ENCODE measurements at places on chromosomes 16 and 17.

DNA sequence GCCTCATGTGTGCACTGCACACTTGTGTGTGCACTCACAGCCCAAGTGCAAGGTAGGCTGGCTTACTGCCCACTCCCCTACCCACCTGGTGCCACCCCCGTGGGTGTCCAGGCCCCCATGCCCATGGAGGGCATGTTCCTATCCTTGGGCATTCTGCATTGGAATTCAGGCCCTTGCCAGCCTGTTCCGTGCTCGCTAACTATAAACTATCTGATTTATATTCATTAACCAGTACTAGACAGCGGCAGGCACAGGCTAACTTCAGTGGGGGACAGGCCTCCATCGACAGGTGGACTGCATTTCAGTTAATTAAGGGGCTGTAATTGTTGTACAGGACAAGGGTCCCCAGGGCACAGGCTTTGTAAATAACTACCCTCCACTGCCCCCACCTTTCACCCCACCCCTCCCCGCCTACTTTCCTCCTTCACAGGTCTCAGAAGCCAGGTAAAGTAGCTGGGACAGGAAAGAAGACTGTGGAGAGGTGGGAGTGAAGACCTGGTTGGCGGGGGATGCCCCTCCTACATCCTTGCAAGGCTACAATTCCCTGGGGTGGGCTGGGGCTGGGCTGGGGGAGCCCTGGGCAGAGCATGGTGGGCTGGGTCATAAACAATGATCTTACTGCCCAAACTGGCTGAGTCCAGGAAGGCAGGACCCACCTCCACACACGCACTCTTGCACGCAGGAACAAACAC, 119.0 kb upstream of the LHX1 start:
- no peak for DNase-seq

GRCh38 chr17:83180996-83181481, 101.6 kb downstream of the METRNL start:
- DNase-seq: no peak

- no peak for DNase-seq
Measured at GRCh38 chr16:67244387-67245185, 2.7 kb downstream of the FHOD1 start.

DNA sequence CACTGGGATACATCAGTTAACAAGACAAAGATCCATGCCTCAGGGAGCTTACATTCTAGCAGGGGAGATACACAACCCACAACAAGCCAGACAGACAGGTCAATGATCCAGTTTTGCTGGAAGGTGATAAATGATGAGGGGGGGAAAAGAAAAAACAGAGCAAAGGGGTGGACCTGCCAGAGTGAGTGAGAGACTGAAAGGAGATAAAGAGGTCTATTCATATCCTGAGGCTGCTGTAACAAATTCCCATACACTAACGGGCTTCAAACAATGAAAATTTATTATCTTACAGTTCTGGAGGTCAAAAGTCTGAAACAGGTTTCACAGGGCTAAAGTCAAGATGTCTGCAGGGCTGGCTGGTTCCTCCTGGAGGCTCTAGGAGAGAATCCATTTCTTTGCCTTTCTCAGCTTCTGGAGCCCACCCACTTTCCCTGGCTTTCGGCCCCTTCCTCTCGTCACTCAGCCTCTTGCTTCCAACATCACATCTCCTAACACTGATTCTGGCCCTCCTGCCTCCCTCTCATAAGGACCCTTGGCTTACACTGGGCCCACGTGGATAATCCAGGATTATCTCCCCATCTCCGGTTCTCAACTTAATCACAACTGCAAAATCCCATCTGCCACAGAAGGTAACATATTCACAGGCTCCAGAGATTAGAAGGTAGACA, 81.5 kb downstream of the GAS7 start:
- no peak for DNase-seq

DNA sequence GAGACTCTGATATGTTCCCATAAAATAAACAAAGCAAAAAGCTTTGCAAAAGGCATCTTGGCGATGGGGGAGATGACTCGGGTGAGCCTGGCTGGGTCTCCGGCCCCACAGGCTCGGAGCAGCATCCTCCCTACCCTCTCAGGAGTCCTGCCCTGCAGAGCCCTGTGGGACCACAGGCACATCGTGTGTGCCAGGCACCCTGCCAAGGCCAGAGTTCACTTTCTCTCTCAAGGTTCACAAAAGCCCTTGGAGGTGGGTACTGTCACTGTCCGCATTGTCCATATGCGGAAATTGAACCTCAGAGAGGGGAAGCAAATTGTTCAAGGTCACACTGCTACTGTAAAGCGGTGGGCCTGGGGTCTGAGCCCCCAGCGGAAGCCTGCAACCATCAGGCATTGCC, 48.5 kb downstream of the CRISPLD2 start:
- DNase-seq: no peak

GRCh38 chr17:39455919-39456318, 4.9 kb upstream of the MED1 start:
- no peak for DNase-seq

- no peak for DNase-seq
Measured at GRCh38 chr17:44687756-44688155, 1.8 kb downstream of the CCDC43 start.

GRCh38 chr16:51937771-51938170, 609.2 kb downstream of the TOX3 start:
- no peak for DNase-seq

DNA sequence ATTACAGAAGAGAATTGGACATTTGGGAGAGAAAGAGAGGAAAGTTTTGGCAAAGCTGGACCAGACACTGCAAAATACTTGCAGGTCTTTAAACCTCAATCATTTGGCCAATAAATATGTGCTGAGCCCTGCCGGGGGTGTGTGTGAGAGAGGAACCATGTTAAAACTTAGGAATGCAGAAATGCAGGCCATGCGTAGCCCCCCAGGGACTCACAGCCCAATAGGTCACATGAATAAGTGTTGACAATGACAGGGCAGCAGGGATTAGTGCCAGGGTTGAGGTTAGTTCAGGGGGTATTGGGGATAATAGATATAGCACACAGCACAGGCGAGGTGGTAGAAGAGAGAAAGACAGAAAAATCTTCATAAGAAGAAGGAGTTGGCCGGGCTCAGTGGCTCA, 113.3 kb upstream of the ADAMTS18 start:
- no peak for DNase-seq

DNA sequence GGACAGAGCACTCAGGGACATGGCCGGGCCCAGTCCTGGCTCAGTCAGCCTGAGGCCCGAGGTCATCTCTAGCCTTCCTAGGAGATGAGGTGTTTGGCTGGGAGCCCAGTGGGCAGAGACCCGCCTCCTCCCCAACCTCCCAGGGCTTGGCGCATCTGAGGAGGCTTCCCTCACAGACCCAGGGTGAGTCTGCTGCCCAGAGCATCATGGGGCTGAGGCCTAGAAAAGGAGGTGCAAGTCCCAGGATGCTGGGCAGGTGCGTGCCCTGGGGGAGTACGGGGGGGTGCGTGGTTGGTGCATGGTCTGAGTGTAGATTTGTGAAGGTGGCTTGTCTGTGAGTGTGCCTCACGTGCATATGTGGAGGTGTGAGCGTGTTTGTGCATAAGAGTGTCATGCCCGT, 4.7 kb downstream of the PDE6G start:
- no peak for DNase-seq

DNA sequence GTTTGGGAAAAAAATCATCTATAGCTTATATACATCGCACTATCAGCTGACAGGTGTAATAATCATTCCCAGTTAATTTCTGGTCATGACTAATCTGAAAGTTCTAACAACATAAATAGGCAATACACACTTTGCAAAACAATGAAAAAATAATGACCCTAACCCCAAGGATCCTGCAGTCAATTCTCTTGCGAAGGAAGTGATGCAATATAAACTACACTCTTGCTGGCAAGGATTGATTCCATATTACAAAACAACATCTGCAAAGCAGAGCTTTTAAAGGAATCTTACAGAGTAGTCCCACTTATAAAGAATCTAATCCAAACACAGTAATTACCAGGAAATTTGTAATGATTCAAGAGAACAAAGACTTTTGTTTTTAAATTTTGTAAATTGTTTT, 73.4 kb downstream of the MYO1D start:
- no peak for DNase-seq

- no peak for DNase-seq
Measured at GRCh38 chr17:40541060-40541872, 24.0 kb downstream of the CCR7 start.

DNA sequence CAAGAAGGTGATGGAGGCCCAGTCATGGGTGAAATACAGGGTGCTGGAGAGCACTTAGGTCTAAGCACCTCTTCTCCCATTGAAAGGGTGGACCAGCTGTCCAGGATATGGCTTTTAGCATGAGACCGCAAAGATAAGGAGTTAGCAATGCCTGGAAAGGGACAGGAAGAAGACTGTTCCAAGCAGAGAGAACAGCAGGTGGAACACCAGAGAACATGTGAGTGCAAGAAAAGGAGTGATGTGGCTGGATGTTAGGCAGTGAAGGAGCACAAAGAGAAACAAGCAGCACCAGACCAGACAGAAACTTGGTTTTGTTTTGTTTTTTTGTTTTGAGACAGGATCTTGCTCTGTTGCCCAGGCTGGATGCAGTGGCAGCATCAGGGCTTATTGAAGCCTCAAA, 45.4 kb upstream of the CCL1 start:
- DNase-seq: no peak

DNA sequence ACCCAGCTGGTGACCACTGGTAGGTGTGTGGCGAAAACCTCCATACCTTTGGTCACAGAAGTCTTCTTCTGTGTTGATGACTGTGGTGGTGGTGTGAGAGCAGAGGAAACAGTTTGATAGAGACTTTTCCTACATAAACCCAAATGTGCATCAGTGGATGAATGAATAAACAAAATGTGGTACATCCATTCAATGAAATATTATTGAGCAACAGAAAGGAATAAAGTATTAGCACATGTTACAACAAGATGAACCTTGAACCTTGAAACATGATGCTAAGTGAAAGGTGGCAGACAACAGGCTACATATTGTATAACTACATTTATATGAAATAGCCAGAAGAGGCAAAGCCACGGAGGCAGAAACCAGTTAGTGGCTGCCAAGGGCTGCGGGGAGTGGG, 15.2 kb downstream of the CDK5R1 start:
- DNase-seq: no peak

GRCh38 chr16:9775998-9776397, 406.2 kb downstream of the GRIN2A start:
- DNase-seq: no peak

DNA sequence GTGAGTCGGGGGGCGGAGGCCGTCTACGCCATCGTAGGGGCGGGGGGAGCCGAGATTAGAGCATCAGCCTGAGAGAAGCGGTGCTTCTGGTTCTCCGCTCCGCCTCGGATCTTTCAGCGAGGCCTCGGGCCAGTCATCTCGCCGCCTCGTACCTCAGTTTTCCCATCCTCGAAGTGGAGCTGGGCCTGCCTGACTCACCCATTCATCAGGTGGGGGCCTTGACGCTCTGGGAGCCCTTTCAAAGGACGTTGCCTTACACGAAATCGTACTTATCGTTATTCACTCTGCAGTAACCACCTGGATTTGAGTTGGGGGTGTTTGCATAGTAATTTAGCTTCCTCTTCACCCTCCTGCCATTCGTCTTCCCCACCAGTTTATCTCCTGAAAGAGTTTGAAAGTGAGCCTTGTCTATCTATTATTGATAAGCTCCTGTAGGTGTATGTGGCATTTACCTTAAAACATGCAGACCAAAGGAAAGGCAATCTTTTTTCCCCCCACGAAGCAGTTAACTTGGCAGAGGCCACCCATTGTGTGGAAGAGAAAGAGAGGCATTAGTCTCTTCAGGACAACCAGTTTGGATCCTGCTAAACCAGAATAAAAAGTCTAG, 674 bp downstream of the TAF15 start:
- DNase-seq: no peak

DNA sequence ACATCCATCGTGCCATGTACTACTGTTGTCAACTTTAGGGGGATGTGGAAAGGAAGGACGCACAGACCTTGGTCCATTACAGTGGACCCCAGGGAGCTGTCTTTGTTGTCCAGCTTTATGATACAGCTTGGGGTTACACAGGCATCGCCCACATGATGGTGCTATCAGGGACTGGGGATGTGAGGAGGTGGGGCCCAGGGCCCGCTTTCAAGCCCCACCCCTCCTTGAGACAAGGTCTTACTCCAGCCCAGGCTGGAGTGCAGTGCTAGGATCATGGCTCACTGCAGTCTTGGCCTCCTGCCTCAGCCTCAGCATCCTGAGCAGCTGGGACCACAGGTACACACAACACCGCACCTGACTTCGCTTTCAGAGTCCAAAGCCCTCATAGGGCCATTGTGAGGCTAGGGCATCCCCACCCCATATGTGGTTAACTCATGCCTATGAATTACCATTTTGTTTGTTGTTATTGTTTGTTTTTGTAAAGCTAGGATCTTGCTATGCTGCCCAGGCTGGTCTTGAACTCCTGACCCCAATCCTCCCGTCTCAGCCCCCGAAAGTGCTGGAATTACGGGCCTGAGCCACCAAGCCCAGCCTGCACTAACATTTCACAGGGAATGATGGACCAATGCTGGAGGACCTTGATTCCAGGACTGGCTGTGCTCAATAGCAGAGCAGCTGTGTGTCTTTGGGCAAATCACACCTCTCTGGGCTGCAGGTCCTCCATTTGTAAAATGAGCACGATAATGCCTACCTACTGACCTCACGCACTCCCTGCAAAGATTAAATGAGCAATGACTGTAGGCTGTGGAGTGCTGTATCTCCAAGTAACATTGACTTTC, 17.2 kb downstream of the ST3GAL2 start:
- DNase-seq: no peak

GRCh38 chr17:74771319-74771914, 4.7 kb downstream of the NAT9 start:
- DNase-seq: no peak

- no peak for DNase-seq
Measured at GRCh38 chr17:50887705-50888245, 21.6 kb upstream of the TOB1 start.

- no peak for DNase-seq
Measured at GRCh38 chr16:30380803-30381208, 1.6 kb downstream of the SEPTIN1 start.

GRCh38 chr16:58085584-58086251, 43.5 kb downstream of the CFAP20 start:
- no peak for DNase-seq

GRCh38 chr17:33217891-33218290, 75.2 kb downstream of the ASIC2 start:
- no peak for DNase-seq

DNA sequence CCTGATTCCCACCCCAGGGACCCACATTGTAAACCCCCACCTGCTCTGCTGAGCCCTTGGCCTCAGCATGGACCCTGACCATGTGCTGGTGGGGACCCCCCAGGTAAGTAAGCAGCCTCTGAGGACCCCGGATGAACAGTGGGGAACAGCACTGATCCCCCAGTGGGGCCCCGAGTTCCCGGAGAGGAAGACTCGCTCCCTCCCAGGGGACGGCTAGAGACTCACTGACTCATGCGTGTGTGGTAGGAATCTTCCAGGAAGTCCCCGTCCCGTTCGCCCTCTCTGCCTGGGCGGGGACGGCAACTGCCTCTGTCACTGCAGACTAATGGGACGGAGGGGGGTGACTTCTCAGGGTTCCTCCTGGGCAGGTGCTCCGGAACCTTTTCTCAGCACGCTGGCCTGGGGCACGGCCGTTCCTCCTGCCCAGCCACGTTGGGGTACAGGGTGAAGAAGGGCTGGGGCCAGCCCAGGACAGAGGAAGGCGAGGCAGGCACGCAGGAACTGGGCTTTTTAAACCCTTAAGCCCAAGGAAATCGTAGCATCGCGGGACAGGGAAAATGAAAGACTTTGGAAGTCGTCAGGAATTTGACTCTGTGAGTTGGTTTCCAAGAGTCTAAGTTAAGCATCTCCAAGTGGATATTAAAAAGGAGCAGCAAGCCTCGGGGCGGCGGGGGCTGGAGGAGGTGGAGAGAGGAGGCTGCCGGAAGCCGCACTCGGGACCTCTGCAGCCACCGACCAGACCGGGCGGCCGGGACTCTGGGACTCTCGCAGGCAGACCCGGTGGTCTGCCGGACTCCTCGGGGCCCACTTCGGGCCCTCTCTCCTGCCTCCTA, 178.7 kb downstream of the SEC14L1 start:
- no peak for DNase-seq
